ENCODE measurements at places on chromosomes 2 and 18. TPM values are rescaled to one million over a fixed set of nuclear protein-coding genes. Genes with fewer than 3 reads are reported as not detected.

GRCh38 chr2:121044412-121044811, 240.6 kb downstream of the TFCP2L1 start:
- no peaks in the 10 kb centered on the region for H3K4me1 ChIP-seq
- no peaks in the 10 kb centered on the region for H3K36me3 ChIP-seq

- peak overlapping the region; percentile 40 for H3K27ac ChIP-seq
- peaks cover 54% of the 10 kb centered on the region for H3K27me3 ChIP-seq
- peaks cover 9% of the 10 kb centered on the region for H3K4me1 ChIP-seq
- DNase-seq, result peak; percentile 79
- no peaks in the 10 kb centered on the region for H3K36me3 ChIP-seq
Measured at GRCh38 chr2:230849633-230850357, 14.9 kb upstream of the ITM2C start.

DNA sequence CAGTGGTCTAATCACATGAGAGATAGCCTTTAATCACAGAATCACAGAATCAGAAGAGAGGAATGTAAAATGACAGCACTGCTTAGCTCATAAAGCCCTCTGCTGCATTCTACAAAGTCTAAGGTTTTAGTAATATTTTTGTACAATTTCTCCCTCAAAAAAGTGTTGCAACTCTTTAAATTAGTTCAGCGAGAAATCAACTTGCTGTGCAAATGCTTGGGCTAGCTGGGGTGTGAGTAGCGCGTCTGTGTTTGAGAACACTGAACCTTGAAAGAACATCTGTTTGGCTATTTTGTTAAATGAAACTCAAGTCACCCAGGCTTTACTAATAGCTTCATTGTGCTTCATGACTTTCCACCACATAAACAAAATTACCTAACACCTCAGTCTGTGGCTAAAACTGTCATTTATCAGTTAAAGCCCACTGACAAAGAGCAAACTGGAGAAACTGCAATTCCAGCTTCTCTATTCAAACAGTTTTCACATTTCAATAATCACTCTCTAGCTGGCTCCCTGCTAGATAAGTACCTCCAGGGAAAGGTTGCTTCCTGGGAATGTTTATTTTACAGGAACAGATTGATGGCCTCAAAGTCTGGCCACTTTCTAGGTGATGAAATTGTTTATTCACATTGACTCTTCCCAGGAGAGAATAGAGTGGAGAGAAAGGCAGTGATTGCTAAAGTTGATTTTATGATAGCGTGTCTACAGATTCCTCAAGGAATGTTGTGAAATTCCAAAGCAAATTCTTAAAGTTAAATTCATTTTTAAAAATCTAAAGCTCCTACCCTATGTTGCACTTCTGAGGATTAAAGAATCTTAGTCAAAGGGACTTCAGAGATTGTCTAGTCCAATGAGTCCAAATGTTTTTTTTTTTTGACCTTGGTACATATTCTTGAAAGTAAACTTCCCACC, 36.0 kb upstream of the STAT1 start:
- H3K27me3 ChIP-seq, result no peaks in the 10 kb centered on the region
- H3K36me3 ChIP-seq, result peaks cover 11% of the 10 kb centered on the region
- H3K4me3 ChIP-seq, result no peak overlapping the region
- no peak overlapping the region for H3K27ac ChIP-seq
- H3K4me1 ChIP-seq, result peaks cover 15% of the 10 kb centered on the region

DNA sequence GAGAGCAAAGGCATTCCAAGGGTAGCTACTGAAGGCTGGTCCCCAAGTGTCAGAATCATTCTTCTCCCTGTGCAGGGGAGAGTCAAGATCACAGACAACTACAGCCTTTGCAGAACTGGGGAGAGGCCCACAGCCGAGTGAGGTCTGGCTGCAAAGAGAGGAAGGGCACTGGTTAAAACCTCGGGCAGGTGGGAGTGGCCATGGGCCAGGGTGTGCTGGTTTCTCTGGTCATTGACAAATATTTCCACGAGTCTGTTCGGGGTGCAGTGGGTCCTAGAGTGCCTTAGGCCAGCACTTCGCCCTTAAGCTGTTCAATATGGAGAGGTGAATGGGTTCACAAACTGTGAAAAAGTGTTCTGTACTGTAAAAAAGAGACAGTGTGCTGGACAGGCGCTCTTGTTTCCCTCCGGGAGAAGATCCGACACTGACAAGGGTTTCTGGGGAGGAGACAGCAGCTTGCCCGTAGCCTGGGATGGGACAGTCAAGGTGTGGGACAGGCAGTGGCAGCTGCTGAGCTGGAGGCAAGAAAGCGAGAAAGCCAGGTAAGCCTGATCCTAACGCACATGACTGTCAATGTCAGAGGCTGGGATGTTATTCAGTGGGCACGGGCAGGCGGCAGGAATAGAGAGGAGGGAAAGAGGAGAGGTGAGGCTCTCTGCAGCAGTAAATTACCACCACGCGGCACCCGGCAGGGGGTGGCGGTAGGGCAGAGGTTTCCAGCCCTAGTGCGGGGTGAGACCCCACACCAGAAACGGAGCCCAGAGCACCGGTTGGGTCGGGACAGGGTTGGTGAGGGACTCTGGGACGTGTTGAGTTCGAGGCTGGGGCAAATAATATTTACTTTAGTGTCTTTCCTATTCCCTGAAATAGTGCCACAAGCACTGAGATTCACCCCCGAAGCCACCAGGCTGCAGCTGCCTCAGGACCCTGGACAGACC, 2.0 kb downstream of the NPPC start:
- peaks cover 35% of the 10 kb centered on the region for H3K27me3 ChIP-seq
- H3K4me1 ChIP-seq, result no peaks in the 10 kb centered on the region
- H3K4me3 ChIP-seq, result peak overlapping the region; percentile 55
- H3K27ac ChIP-seq, result no peak overlapping the region
- no peaks in the 10 kb centered on the region for H3K36me3 ChIP-seq

DNA sequence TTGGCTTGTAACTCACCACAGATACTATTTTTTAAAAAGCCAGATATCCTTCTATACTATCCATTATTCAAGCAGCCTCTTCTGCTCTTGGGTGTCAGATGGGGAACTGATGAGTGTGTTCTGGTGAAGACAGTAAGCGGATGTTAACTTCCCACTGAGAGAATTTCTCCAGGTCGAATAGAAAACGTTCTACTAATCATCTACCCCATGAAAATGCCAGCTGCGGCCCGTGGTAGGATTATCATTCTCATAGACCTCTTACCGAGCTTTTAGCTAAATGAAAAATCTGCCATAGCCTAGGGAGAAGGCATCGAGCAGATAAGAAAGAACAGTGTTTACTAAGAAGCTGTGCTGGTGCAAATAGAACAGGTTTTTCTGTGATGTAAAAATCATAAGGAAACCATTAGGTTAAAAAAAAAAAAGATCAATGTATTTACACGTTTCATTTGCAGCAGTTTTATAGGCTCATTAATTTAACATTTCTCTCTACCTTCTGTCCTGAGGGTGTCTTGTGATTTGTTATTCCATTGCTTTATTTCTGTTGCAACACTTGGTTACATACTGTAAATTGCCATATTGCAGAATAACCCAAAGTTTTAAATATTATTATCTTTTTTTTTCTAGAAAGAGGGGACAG, 1521.5 kb upstream of the ZEB2 start:
- H3K36me3 ChIP-seq, result no peaks in the 10 kb centered on the region
- H3K4me3 ChIP-seq, result no peak overlapping the region
- H3K27me3 ChIP-seq, result no peaks in the 10 kb centered on the region
- H3K27ac ChIP-seq, result no peak overlapping the region
- no peak for DNase-seq

GRCh38 chr2:218400930-218401881, 1.5 kb downstream of the CTDSP1 start:
- no peak for DNase-seq
- H3K36me3 ChIP-seq, result no peaks in the 10 kb centered on the region
- H3K4me1 ChIP-seq, result peaks cover 45% of the 10 kb centered on the region
- H3K27ac ChIP-seq, result peak overlapping the region; percentile 18

DNA sequence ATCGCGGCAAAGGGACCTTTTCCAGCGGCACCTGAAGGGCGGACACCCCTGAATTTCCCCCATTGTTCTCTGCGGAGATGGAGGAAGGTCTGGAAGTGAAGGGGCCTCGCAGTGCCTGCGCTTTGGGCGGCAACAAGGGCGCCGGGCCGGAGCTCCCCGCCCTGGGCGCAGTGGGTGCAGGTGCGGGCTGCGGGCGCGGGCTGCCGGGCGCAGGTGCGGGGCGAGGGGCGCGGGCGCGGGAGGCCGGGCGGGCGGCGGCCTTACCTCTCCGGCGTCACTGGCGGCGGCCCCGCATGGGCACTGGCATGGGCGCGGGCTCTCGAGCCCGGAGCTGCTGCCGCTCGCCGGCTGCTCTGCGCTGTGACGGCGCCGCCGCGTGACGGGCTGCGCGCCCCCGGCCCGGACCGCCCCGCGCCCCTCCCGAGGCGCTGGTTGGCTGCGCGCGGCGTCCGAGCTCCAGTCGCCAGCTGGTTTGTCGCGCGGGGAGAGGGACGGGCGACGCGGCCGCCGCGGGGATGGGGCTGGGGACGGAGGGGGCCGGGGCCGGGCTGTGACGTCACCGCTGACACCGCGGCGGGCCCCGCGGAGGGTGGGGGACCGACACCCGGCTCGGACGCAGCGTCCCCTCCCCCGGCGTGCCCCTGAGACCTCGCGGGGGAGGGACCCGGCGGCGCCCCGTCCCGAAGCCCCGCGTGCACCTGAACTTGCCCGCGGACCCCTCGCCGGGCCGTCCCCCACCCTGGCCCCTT, at the start of gene KIF1A:
KIF1A (minus strand) TSS at position 362 of the 749 bp plus-strand sequence. CDS start 22,467 bp downstream, outside the sequence.
- no peak within 1 kb of the TSS for H3K4me3 ChIP-seq
- H3K36me3 ChIP-seq, result no peaks in the 10 kb centered on the region
- peaks cover 45% of the 10 kb centered on the region for H3K27me3 ChIP-seq
- H3K4me1 ChIP-seq, result no peaks in the 10 kb centered on the region

GRCh38 chr18:67766930-67767329, 250.4 kb upstream of the DSEL start:
- H3K27ac ChIP-seq, result no peak overlapping the region
- H3K4me1 ChIP-seq, result no peaks in the 10 kb centered on the region
- H3K36me3 ChIP-seq, result no peaks in the 10 kb centered on the region

GRCh38 chr2:56674084-56674483, 490.3 kb downstream of the CCDC85A start:
- no peaks in the 10 kb centered on the region for H3K36me3 ChIP-seq
- no peaks in the 10 kb centered on the region for H3K27me3 ChIP-seq
- H3K4me3 ChIP-seq, result no peak overlapping the region
- DNase-seq, result no peak
- no peaks in the 10 kb centered on the region for H3K4me1 ChIP-seq
- H3K27ac ChIP-seq, result no peak overlapping the region

- H3K4me3 ChIP-seq, result no peak overlapping the region
- H3K27ac ChIP-seq, result no peak overlapping the region
- DNase-seq, result no peak
- peaks cover 9% of the 10 kb centered on the region for H3K27me3 ChIP-seq
- no peaks in the 10 kb centered on the region for H3K4me1 ChIP-seq
Measured at GRCh38 chr2:85273738-85274731, 53.8 kb downstream of the TGOLN2 start.

DNA sequence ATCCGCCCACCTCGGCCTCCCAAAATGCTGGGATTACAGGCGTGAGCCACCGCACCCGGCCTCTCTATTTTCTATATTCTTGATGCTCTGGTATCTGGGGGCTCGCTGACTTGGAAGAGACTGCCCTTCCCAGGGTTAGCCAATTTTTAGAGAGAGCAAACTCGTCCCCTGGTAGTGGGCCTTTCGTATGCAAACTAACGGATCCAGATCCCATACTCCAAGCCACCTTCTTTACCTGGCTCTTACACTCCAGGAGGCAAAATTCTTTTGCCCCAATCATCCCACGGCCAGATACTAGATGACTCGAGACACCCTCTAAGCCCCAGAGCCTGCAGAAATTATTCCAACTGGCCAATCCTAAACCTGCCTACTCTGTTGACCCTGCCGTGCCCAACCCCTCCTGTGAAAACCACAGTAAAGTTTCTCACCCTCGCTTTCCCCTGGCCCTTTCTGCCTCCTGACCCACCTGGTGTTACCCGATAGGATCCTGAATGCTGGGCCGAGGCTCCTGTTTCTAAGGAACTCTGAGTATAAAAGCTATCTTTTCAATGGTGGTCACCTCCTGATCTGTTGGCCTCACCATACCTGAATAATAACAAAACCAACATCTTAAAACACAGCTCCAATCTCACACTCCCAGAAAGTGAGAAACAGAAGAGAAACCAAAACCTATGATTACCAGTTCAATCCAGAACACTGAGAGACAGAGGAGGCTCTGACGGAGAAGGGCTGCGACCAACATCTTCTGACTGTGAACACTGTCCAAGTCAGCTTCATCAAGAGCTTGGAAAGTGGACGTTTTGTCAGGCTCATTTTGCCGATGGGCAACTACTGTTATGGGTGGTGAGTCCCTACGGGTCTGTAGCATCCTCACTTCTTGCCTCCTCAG, 57.6 kb upstream of the ZNF532 start:
- no peaks in the 10 kb centered on the region for H3K4me1 ChIP-seq
- peaks cover 3% of the 10 kb centered on the region for H3K27me3 ChIP-seq
- no peaks in the 10 kb centered on the region for H3K36me3 ChIP-seq
- no peak for DNase-seq
- no peak overlapping the region for H3K4me3 ChIP-seq
- H3K27ac ChIP-seq, result no peak overlapping the region

- no peaks in the 10 kb centered on the region for H3K4me1 ChIP-seq
Measured at GRCh38 chr18:3172097-3172496, 47.7 kb downstream of the MYOM1 start.

DNA sequence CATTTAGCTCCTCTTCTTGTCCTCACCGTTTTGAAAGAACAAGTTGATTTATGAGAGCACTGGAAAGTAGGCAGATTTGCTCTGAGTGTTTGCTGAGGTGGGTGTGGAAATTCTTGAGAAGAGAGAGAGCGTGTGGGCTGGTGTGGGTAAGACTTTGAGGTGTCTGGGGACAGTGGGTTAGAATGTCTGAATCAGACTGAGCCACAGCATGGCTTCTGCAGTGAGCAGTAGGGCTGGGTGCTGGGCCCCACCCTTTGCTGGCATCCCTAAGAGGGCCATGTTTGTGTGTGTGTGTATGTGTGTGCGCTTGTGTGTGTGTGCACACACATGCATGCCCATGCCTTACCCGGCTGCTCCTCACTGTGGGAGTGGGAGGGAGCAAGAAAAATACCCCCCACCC, 63.7 kb downstream of the COPS8 start:
- no peak overlapping the region for H3K27ac ChIP-seq
- H3K36me3 ChIP-seq, result peaks cover 13% of the 10 kb centered on the region
- peaks cover 4% of the 10 kb centered on the region for H3K27me3 ChIP-seq
- no peaks in the 10 kb centered on the region for H3K4me1 ChIP-seq

DNA sequence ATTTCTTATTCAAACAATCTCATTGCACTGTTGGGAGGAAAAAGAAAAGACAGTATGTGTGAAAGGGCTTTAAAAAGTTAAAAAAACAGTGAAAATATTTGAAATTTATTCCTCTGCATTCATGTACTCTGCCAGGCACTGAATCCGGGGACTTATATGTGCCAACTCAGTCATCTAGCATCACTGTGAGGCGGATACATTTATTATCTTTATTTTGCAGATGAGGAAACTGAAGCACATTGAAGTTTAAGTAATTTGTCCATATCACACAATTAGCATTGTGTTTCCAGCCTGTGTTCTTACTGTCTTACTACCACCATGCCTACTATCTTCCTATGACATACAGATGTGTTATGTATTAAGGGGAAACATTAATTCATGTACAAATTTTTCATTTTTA, 1.8 kb downstream of the LCLAT1 start:
- H3K4me1 ChIP-seq, result peaks cover 35% of the 10 kb centered on the region
- DNase-seq, result no peak
- peak overlapping the region; percentile 97 for H3K27ac ChIP-seq
- peak overlapping the region; percentile 95 for H3K4me3 ChIP-seq
- no peaks in the 10 kb centered on the region for H3K27me3 ChIP-seq
- H3K36me3 ChIP-seq, result peaks cover 6% of the 10 kb centered on the region

The CXCR2 gene
- 2.1 TPM for total RNA-seq

The FBLN7 gene
- total RNA-seq, result 0.61 TPM

The ZNF521 gene
- 1.8 TPM for total RNA-seq

The KATNAL2 gene
- 0.31 TPM for total RNA-seq

The TANC1 gene
- total RNA-seq, result 0.21 TPM

The FOXI3 gene
- total RNA-seq, result not detected

Measured in natural killer cell treated with Interleukin-12 subunit alpha and Interleukin-12 subunit beta and Interleukin-15 and Interleukin-18, amount 100 ng/mL, for 72 hours (primary cell).